ELR (cell line): ENCODE measurements at places on chromosomes 6 and 20.
A peak's percentile ranks its signal among the peaks of the same experiment; 100 is the strongest.

GRCh38 chr20:6733965-6734364, 33.5 kb upstream of the BMP2 start:
- no peak for DNase-seq

- DNase-seq, result no peak
Measured at GRCh38 chr6:36347621-36348020, 10.9 kb upstream of the BNIP5 start.

- DNase-seq, result peak; percentile 43
Measured at GRCh38 chr20:45067558-45067957, 33.4 kb downstream of the KCNS1 start.

- no peak for DNase-seq
Measured at GRCh38 chr20:6579417-6579816, 188.1 kb upstream of the BMP2 start.

DNA sequence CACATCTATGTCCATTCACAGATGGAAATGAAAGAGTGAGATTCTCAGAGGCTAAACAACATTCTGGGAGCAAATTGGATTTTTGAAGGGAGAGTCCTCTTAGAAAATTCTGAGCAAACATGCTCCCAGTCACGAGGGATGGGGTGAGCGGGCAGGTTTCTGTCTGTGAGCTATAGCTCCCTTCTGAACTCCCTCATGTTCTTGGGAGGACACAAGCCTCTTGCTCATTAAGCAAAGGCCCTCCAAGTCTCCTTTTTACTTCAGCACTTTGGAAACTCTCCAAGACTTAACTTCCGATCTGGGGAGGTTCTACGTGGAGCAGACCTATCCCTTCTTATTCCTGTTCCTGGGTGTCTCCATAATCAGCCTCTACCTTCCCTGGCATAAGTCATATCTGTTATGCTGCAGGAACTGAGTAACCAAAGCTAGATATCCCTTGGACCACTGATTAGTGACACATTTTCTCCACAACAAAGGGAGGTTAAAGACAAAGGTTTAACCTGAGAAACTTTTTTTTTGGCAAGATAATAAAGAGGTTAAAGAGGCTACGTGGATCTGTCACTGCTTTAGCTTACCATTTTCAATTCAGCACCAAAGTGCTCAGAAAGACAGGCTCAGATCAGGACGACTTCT, 33.0 kb upstream of the SMIM29 start:
- DNase-seq, result no peak

DNA sequence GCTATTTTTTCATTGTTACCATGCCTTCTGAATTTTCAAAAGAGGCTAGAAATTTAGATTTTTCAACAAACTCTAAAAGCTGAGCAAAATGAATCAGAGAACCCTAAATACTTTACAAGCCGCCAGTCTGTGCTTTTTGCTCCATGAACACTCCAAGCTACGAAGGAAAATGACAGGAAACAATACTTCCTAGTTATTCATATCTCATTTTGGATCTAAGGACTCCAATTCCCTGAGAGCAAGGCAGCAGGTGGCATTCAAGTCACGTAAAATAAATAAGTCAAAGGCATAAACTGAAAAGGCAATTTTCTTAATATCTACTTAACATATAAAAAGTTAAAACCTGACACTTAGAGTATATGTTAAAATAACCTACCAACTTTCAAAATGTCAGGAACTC, 50.6 kb downstream of the PDSS2 start:
- DNase-seq, result no peak

DNA sequence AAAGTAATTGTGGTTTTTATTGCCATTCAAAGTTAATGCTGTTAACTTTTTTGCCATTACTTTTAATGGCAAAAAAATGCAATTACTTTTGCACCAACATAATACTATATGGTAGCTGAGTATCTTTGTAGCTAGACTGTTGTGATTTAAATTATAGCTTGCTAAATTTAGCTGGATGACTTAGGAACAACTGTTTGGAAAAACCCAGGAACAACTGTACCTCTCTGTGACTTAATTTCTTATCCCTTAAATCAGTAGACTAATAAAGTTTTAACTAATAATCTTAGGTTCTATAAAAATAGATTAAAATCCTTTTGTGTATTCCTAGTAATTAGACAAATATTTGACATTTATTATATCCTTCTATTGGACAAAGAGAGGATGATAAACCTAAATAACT, 268.2 kb downstream of the TENT5A start:
- DNase-seq, result no peak

DNA sequence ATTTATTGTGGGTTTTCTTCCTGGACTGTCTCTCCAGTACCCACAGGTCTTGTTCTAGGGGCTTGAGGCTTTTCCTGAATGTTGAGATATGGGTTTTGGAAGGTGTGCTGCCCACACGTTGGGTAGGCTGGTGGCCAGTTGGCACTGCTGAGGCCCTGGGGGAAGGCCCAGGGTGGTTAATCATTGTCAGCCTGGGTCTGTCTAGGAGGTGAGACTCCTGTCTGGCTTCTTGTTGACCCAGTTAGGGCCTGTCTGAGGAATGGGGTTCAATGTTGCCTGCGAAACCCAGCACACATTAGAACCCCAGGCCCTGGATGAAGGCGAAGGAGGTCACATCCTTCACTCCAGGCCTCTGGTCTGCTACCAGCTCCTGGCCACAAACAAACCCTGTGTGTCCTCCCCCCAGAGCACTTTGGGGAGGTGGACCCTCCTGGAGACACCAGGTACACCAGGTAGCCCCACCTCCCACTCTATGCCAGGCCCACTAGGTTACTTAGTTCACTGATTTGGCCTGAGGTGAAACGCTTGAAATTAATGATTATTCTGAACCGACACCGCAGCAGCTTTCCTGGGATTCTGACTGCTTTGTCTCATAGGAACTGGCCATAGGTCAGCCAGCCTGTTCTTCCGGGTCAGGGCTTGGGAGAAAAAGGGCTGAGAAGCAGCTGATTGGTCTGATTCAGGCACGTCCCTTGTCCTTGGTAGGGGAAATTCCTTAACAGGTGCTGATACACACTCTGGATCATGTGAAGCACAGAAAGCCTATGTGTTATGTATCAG, 15.2 kb downstream of the DNMT3B start:
- no peak for DNase-seq

DNA sequence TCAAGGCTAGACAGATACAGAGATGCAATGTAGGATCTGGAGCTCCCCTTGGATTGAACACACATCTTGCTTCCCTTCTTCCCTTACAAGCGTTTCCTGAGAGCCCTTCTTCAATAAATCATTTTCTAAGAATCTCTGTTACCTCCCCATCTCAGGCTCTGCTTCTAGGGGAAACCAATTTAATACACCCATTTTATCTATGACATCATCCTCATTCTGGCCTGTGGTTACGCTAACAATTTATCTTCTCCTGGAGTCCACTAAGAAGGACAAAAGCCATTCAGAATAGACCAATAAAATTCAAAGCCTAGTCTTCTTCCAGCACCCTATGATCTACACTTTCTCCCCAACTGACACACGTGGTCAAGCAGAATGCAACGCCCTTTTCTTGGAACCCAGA, 390.1 kb downstream of the PLCB1 start:
- DNase-seq, result no peak

DNA sequence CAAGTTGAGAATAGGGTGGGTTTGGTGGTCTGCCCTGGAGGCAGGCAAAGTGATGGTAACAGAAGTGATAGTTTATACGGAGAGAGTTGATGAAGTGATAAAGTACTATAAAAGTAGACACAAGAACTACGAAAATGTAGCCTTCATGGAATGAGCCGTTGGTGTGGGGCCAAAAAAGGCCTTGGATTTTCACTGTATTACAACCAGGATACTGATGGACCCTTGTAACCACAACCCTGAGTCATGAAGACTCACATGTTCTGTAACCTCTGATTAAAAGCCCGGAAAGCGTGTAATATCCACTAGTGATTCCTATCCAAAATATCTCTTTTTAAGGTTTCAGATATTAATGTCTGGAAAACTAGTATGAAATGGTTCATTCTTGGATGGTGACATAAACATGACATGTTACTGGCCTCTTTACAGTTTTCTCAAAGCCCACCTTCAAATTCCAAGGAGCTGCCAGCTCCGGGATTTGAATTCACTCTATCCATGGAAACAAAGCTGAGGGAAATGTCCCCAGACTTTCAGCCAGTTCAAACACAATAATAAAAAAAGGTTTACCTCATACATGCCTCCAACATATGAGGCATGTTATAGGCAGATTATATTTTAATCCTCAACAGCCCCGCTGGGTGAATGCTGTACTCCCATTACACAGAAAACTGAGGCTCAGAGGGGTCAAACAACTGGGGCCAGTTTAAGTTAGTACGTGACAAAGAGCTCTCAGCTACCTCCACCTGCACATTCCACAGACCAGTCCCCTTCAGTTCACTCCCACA, 55.4 kb downstream of the MRPL14 start:
- peak; percentile 97 for DNase-seq

DNA sequence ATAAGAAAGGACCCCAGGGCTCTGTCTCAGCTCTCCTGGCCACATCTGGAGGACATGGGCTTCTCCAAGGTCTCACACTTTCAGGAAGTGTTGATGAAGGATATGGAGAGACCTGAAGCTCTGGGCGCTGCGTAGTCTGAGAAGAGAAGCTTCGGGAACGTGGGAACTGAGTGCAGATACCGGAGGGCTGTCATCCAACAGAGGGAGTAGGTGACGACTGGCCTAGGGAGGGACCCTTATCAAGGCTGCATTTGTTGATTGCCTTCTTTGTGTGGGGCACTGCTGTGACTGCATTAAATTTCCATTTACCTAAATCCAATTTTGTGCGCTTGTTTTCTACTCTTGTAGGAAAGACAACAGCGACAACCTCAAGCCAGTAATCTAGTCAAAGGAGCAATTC, 63.4 kb downstream of the PLG start:
- no peak for DNase-seq

DNA sequence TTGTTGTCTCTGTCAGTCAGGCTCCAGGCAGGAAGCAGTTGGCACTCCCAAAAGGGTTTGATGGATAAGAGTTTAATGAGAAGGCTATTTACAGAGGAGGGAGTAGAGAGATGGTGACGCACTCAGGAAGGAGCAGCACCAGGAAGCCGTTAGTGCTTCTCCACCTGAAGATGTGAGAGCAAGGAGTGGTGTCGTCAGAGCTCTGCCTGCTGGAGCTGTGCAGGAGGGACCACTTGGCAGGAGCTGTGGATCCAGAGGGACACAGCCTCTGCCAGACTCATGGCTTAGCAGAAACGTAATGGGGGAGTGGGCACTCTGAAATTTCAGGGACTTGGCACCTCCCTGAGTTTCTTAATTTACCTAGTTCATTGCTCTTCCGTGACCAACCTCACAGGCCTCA, 16.8 kb downstream of the DAAM2 start:
- no peak for DNase-seq

DNA sequence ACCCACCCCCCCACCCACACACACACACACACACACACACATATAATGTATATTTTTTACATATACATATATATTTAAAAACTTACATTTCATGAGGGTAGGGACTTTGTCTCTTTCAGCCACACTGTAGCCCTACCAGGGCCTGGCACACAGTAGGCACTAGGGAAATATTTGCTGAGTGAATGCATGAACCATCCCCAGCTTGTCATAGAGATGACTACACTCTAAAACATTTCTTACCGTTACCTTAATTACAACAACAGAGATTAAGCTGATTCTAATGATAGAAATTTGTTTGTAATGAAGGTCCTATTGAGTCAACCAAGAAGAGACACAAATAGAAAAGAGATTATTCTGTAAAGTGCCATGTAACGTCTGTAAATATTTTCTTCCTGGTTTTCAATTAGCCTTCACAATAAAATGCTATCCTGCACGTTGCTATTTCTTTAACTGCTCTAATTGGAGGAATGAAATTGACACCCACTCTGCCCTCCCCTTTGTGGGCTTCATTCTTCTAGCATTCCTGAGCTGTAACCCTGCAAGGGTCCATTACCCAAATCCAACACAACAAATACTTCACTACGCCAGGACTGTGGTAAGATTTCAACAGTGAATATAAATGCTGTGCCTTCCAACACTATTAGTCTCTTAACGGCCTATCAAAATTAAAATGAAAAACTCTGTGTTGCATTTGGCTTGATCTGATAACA, 30.8 kb downstream of the SIM1 start:
- peak; percentile 51 for DNase-seq

GRCh38 chr20:20489648-20490341, 121.9 kb downstream of the INSM1 start:
- no peak for DNase-seq

GRCh38 chr6:37029249-37029971, 24.0 kb downstream of the FGD2 start:
- DNase-seq, result peak; percentile 88

GRCh38 chr6:43282636-43283513, 15.2 kb upstream of the SLC22A7 start:
- no peak for DNase-seq

- no peak for DNase-seq
Measured at GRCh38 chr6:96458771-96459170, 62.8 kb upstream of the UFL1 start.

DNA sequence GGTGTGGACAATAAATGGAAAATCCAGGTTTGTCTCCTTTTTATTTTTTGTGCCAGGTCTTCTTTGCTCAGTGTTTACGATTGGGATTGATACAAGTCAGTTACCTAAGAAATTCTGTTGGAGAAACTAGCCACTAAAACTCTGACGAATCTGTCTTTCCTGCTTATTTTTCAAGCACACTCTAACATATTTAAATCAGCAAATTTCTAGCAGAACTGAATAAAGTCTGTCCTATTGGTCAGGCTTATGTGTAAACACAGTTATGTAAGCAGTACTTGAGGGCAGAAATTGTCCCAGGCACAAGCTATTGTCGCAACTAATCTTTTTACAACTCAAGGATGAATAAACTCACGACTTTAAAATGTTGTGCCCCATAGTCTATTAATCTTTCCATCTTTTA, 12.1 kb upstream of the EXOC2 start:
- DNase-seq, result no peak

DNA sequence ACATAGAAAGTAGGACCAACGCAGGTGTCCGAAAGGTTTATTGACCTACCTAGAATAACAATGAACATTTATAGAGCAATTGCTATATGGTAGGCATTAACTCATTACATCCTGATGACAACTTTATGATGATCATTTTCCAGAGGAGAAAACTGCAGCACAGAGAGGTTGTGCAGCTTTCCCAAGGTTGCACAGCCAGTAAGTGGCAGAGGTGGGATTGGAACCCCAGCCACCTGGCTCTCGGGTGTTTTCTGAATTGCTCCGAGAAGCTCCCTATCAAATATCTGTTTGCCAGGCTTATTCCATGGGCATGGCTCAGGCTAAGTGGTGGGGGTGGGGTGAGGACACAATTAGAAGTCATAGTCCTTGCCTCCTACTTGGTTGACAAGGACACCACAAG, 24.1 kb upstream of the NFATC2 start:
- no peak for DNase-seq

GRCh38 chr6:168212362-168212761, 107.2 kb downstream of the DACT2 start:
- DNase-seq, result no peak
